ENCODE measurements at places on chromosomes 5 and 9.

DNA sequence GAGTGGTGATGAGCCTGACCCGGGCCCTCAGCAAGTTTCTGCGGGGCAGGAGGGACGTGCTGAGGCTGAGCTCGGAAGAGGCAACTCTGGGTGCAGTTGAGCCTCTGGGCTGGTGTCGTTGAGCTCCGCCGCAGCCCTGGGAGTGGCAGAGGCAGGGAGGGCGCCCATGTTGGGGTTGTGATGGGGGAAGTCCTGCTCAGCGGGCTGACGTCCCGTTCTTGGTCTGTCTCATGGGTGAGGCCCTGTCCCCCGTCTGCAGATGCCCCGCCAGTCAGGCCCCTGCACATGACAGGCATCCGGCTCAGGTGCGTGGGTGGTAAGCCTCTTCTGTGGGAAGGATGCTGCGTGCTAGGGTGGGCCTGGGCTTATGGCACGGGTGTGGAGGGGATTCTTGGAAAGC is 64.3 kb downstream of the RXRA start:
- no peak for DNase-seq

GRCh38 chr9:73023025-73023541 is 70.2 kb upstream of the ALDH1A1 start:
- peak; percentile 3 for DNase-seq

DNA sequence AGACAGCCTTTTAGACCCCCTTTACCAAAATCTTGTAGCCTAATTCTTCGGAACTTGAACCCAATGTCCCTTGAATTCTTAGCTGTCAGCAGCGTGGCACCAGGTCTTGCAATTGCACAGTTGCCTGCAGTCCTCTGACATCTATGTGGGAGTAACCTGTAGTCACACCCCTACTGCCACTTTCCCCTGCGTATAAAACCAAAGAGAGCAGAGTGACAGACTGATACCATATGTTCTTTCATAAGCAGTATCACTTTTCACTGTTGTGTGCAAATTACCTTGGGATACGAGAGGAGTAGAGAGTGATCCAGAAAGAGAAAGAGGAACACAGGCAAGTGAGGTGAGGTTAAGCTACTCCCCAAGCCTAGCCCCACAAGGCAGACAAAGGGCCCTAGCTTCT is 364.3 kb upstream of the ADAMTSL1 start:
- no peak for DNase-seq

GRCh38 chr9:123527981-123528380 is 172.0 kb downstream of the CRB2 start:
- no peak for DNase-seq

- DNase-seq = no peak
Observed at GRCh38 chr5:140093179-140093578, 20.7 kb upstream of the PURA start.

Data from hepatic stellate cell (primary cell).